MV-4-11 (cell line): ENCODE measurements at places on chromosomes 16 and 17.

- no peak for DNase-seq
Observed at GRCh38 chr17:77505181-77505639, 364.4 kb downstream of the SEC14L1 start.

DNA sequence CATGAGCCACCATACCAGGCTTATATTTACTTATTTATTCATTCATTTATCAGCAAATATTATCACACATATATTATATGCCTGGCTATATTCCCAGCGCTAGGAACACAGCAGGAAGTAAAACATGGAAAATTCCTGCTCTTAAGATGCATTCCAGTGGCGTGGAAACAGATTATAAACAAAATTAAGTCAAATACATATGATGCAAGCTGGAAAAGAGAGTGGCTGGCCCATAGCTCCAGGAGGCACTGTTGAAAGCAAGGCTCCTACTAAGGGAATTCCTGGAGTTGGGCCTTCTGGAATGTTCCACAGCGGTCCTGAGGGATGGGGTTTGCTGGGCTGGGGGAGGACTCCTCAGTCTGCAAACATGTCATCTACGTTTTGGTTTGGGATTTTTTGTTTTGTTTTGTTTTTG, 18.4 kb downstream of the ADCY9 start:
- no peak for DNase-seq

GRCh38 chr17:60148373-60148772, 1.4 kb upstream of the CA4 start:
- no peak for DNase-seq

DNA sequence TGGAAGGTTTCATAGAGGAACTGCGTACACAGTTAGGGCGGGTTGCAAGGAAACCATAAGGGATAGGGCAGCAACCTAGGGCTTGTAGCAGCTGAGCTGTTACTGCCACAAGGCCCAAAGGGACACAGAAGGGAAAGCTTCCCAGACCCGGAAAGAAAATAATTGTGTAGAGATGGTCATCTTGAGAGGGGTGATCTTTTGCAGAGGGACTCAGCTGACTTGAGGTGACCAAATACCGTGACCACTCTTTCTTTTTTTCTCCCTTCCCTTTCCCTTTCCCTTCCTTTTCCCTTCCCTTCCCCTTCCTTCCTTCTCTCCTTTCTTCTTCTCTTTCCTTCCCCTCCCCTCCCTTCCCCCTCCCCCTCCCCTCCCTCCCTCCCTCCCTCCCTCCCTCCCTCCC, 8.5 kb upstream of the CREBBP start:
- peak; percentile 63 for DNase-seq
